ENCODE measurements at places on chromosomes 1 and 21.

DNA sequence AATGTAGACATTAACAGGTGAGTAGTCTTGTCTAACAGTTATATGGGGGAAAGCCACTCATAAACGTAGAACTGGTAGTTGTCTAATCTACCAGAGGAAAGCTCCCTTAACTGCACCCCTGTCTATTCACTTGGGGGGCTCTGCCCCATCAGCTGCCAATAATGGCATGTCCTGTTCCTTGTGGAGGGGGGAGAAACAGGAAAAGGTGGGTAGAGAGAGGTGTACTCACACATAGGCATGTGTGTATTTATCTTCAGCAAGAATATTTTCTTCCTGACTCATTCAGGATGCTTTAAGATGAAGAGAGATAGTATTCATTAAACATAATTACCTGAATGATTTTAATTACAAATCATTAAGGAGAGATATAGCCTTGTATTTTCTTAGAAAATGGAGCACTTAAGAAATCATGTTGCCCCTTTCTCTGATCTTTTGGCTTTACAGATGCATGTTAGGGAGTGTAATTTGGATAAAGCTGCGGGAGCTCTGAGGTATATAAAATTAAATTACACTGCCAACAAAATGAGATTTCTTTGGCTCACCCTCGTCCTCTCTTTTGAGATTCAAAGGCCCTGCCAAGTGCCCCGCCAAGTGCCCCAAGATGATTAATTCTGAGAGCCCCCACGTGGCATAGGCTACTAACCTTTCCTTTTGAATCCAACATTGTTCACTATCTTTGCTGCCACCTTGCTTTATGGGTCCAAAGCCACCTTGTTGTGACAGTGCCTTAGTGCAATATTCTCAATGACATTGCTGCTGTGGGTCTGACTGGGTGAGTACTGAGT, 286.3 kb upstream of the LYPLAL1 start:
- no peak for DNase-seq

DNA sequence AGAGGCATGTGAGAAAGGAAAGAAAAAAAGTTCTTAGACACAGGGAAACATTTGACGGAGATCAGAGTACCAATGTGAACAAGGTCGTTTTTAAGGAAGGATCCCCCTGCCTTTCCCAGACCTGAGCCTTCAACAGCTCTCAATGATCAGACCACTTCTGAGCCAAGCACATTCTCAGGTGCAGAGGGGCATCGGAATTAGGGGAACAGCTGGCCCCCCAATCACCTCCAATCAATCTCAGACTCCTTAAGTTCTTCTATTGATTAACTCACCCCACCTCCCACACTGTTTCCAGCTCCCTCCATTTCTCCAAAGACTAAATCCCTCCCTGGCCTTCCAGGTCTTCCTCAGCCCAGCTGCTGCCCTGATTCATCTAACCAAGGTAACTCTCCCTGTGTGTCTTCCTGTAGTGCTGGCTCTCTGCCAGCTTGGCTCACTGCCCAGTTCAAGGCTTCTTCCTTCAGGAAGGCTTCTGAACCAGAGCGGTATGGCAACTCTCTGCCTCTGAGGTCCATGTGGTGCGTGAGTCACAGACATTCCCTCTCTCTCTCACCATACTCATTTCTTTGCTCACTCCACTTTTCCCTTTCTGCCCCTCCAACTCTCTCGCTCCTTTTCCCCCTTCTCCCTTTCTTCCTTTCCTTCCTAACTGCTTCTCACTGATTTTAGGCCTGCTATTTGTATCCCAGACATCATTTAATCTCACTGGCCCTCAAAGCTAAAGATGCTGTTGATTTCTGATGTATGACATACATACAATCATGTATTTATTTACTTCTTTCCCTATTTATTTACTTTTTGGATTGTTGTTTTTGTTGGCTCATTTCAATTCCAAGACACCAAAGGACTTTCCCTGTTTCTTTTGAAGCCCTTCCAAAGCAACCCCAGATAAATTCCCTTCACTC, 18.1 kb downstream of the CFAP45 start:
- DNase-seq: no peak

- no peak for DNase-seq
Observed at GRCh38 chr1:82903626-82904025, 1095.3 kb downstream of the TTLL7 start.

GRCh38 chr1:75787524-75787923, 1.5 kb downstream of the RABGGTB start:
- peak; percentile 17 for DNase-seq

DNA sequence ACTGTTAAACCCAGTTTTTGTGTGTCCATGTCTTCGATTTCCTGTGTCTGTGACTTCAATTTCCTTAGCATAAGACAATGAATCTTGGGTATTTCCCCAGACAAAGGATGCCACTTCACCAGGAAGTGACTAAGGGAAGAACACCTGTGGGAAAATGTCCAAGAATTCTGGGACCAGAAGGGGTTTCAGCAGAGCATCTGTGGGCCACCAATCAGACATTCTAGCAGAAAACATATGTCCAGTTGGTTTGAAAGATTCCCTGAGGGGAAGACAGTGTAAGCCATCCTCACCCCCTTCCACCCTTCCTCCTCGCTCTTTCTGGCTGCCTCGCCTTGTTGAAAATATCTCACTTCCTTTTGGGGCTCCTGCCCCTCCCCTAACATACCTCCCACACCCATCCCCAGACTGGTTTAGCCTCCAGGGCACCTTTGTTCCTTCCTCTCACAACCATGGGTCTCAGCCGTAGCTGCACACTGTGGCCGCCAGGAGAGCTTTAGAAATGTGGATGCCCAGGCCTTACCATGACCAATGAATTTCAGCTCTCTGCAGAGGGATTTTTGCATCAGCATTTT, 25.5 kb upstream of the IFNAR1 start:
- no peak for DNase-seq

DNA sequence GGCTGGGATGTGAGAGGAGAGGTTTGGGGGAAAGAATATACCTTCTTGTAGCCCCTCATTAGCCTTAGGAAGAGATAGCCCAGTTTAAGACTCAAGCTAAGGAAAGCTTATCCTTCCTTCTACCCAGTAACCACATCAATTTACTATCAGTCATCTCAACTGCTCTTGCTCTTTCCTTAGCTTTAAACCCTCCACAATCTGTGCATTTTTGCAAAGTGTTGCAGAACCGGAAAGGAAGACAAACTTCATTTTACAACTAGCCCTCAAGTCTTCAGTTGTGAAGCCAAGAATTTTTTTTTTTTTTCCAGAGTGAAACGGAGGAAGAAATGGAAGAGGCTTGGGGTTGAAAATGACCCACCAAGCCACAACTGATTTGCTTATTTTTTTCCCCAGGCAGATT, 137.0 kb upstream of the LMO4 start:
- no peak for DNase-seq

DNA sequence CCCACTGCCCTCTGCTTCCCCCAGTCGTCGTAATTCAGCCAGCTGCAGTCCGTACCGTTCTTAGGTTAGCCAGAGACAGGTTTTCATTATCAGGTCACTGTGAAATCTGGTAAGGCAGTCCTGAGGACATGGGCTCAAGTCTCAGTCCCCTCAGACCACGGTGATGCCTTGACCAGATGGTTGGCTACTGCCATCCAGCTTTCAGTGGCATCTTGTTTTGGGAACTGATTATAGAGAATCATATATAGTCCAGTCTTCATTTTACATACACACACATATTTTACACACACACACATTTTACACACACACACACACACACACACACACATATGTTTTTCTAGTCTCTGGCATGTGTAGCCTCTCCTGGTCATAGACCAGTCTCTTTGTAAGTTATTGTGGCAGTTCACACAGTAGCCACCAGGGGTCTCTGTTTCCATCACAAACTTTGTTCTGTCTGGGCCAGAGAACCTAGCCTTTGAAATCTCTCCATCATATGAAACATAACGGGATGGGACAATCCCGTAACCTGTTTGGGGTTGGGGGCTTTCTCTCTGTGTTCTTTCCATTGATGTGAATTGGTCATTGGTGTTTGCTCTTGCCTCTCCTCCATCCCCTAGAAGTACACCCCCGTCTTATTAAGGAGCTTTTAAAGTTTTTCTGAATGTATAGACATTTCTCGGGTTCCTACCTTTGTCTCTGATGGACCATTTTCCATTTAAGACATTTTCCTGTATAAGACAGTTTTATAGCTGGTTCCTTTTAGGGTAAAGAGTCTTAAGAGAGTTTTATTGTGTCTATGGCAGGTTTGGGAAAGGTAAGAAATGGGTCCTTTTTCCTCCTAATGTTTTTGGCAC, 8.4 kb upstream of the IKBKE start:
- peak; percentile 73 for DNase-seq

GRCh38 chr1:204997591-204998355, 45.2 kb upstream of the CNTN2 start:
- DNase-seq: no peak

DNA sequence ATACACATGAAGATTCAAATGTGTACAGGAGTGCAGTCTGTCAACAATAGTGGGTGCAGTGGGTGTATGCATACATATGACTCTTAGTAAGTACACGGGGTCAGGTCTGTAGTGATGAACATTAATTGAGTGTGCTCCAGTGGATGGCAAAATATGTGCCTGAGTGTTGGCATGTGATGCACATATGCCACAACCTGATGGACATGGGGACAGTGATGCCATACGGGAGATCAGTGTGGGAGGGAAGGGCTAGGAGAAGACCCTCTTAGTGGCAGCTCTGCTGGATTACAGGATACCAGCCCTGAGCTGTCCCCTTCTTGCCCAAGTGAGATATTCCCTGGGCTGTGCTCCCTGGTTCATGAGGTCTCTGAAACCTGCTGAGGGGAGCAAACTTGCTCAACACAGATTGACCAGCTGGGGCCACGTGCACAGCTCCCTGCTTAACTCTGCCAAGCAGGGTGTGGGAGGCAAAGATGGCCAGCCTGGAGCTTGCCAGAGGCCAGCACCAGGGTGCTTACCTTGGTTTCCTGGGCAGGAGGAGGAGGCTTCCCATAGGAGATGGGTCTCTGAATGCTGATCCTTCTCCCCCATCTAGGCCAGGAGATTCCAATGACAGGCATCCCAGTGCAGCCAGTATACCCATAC, 2.2 kb downstream of the SHISA4 start:
- DNase-seq: no peak

DNA sequence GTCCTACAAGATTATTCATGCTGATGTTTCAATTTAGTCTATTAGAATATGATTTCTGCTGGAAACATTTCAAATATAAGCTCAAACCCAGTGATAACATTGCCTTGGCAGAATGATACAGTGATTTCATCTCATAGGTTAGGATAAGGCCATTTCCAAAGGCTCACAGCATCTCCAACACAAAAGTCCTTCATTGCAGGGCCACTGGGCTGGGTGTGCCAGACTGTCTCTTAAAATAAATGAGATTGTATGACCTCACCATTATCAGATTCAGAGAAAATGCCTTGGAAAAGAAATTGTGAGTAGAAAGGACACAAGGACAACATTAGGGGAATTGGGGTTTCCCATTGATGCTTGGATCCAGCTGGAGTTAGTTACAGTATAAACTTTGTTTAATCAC, 30.4 kb downstream of the NGF start:
- no peak for DNase-seq

GRCh38 chr1:186297439-186298045, 77.5 kb downstream of the TPR start:
- no peak for DNase-seq

DNA sequence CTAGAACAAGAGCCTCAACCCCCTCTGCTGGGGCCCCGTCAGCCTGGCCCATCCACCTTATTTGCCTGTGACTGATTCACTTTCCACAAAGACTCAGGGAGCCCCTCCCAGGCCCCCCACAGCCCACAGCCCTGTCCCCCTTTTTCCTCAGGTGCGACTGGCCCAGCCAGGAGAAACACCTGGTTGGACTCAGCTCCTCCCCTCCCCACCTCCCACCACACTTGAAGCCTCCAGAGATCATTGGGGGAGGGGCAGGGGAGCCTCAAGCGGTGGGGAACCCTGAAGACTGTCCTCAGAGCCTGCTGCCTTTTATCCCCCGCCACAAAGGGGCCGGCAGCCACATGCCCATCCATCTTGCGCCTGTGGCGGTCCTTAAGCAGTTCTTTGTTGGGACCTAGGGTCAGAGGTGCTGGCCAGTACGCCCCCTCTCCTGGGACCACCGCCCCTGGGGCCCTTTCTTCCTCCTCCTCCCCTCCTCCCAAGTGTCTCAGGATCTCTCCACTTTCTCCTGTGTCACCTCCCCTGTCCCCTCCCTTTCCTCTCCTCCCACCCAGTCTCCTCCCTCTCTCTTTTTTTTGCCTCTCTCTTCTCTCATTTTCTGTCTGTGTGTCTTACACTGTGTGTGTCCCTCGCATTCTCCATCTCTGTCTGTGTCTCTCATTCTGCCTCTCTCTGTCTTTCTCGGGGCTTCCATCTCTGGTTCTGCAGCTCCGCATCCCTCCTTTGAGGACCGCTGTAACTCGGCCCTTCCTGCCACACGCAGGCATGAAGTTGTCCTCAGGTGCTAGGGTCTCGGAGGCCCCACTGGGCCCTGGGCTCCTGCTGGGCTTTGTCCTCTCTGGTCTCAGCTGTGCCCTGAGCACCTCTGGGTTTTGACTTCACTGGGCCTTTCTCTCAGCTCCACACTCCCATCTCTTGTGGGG, 12.2 kb downstream of the CRABP2 start:
- DNase-seq: no peak

DNA sequence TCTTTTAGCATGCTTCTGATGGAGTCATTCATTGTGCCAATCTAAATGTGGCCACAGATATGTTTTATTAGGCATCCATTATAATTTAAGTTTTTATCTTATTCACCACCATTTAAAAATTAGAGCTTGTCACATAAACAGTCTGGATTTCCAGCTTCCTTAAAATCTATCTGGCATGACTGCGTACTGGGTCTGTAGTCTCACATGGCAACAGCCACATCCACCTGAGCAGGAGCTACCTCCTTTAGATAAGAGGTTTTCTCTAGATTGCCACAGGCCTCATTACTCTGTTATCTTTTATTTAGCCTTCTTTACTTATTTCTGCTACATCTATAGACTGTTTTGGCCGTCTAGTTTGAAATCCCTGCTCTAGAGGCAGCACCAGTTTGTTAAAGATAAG, 29.1 kb downstream of the B3GALT2 start:
- no peak for DNase-seq

- no peak for DNase-seq
Observed at GRCh38 chr1:209893751-209894150, 44.3 kb upstream of the SYT14 start.

DNA sequence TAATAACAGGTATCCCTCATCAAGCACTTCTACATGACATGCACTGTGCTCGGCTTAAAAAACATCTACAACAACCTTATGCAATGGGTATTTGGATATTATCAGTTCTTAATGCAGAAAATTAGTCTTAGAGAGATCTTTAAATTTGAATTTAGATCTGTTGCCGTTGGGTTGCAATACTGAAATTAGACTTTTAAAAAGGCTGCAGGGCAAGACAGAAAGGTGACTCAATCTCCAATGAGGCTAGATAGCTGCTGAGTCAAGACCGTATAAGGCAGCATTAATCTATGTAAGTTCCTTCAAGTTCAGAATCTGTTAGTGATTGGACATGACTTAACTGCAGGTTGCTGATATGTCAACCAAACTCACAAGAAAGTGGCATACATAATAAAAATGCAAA, 37.3 kb downstream of the OLFM3 start:
- DNase-seq: no peak

- no peak for DNase-seq
Observed at GRCh38 chr1:227086636-227087035, 146.5 kb downstream of the COQ8A start.

- DNase-seq: no peak
Observed at GRCh38 chr1:243623841-243624240, 226.2 kb downstream of the AKT3 start.

Data from CD4-positive, CD25-positive, alpha-beta regulatory T cell (primary cell).